ENCODE measurements at places on chromosomes 1 and 21.
A peak's percentile ranks its signal among the peaks of the same experiment; 100 is the strongest.

DNA sequence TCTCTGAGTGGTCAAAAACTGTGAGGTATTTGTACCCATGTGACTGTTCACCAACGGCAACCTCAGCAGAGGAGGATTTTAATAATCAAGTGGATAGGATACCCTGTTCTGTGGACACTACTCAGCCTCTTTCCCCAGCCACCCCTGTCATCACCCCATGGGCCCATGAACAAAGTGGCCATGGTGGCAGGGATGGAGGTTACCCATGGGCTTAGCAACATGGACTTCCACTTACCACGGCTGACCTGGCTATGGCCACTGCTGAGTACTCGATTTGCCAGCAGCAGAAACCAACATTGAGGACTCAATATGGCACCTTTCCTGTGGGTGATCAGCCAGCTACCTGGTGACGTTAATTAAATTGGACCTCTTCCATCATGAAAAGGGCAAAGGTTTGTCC, 1782.7 kb downstream of the PLA2G4A start:
- DNase-seq: no peak

GRCh38 chr1:82386365-82387011, 585.8 kb downstream of the ADGRL2 start:
- no peak for DNase-seq

DNA sequence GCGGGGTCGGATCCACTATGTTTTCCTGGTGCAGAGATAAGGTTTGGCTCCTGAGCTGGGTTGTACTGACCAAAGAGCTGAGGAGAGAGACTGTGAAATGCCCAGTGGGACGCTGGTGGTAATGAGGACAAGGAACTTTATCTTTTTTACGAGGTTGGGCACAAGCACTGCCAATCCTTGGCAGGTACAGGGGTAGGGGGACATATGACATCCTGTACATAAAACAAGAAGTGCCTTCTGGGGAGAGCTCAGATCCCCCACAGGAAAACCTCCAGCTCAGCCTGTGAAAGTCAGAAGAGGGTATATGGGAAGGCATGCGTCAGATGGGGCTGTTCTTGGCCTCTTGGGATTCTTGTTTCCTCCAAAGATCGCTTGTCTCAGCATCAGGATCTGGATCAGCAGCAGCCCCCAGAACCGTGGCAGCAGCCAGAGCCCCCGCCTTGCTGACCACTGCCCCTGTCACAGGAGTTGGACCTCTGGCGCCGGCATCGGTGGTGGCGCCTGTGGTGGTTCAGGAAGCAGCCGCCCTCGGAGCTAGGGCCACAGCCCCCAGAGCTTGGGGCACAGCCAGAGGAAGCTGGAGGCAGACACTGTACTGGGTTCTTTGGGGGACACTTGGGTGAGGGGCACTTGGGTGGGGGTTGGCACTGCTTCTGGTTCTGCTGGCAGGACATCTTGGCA, 905 bp downstream of the LCE3E start:
- no peak for DNase-seq

DNA sequence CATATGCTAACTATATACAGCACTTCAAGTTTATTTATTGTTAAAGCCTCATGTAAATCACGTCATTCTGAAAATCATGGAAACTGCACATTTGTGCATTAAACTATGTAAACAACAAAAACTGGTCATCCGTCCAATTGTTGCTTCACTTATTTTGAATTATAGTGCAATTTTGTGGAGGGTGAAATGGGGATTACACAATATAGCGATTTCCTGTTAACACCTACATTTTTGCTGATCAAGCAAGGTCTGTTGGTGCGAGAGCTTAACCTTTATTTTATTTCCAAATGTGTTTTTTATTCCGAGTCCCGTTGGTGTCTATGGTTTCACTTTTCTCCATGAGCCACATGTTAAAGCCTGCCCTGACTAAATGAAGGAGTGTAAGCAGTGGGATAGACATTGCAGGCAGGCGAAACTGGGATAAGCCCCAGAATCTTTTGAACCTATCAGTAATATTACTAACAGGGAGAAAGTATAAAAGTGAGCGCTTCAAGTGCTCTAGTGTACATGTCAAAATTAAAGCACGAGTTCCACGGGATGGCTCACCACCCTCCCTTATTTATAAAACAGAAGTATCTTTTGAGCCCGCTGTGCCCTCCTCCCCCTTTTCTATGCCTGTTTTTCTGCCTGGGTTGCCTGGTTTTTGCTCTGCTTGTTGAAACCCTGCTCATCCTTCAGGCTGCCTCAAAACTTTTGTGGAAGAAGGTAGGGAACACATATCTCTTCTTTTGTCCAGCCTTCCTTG, 120.7 kb downstream of the NFIA start:
- DNase-seq: no peak

DNA sequence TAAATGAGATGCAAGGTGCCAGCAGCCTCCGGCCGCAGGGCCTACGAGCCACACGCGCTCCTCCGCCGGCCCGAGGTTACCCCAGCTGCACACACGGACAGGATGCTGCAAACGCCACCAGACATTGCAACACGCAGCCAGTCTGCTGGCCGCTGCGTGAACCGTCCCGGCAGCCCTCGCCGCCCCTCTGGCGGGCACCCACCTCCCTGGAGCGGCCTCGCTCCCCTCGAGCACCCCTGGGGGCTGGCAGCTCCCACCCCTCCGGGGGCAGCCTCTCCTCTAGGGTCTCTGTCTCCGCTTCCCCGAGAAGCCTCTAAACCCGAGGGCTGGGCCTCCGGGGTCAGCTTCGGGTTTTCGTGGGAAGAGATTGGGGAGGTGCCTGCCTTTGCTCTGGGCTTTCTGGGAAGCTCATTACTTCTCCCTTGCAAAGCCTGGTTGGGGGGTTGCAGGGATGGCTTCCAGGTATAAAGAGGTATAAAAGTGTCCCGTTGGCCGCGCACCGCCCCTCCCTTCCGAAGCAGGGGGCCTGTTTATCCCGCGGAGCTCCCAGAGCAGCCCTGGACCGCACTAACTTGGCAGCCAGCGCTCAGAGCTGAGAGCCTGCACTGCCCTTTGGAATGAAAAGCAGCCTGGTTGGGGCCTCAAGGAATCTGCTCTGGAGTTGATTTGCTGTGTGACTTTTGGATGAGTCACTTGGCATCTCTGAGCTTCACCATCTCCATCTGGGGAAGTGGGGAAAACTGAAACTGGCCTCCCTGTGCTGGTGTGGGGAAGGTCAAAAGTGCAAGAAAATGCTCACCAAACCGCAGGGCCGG, 21.8 kb downstream of the DHRS3 start:
- DNase-seq: no peak

- DNase-seq: peak; percentile 84
Observed at GRCh38 chr1:116574581-116575291, 3.9 kb upstream of the CD58 start.

DNA sequence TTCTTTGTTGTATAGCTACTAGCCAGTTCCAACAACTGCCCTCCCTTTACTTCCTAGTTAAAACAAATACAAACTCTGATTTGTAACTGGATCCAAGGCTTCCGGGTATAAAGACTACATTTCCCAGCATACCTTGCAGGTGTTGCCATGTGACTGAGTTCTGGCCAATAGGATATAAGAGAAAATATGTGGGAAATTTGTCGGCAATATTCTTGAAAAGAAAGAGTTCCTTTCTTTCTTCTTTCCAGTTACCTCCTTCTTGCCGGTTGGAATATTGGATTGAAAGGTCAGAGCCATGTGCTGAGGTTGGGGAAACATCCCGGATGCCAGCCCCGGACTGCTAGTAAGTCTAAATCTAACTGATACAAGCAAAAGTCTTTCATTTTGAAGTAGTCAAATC, 23.0 kb upstream of the ZBTB40 start:
- peak; percentile 61 for DNase-seq

DNA sequence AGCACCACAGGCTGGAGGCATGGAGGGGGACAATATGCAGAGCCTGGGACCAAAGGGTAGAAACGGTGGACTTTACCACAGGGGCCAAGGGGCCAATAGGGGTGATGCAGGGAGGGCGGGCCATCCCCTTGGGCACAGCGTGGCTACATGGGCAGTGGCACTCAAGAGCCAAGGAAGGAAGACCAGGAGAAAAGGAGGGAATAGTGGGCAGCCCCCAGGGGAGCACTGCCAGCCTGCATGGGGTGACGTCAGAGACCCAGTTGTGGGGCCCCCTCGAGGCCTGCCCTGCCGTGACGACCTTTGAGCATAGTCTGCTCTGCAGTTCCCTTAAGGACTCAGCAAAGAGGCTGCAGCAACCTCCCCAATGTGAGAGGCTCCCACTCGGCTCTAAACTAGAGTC, 95.5 kb upstream of the TMPRSS2 start:
- DNase-seq: no peak

DNA sequence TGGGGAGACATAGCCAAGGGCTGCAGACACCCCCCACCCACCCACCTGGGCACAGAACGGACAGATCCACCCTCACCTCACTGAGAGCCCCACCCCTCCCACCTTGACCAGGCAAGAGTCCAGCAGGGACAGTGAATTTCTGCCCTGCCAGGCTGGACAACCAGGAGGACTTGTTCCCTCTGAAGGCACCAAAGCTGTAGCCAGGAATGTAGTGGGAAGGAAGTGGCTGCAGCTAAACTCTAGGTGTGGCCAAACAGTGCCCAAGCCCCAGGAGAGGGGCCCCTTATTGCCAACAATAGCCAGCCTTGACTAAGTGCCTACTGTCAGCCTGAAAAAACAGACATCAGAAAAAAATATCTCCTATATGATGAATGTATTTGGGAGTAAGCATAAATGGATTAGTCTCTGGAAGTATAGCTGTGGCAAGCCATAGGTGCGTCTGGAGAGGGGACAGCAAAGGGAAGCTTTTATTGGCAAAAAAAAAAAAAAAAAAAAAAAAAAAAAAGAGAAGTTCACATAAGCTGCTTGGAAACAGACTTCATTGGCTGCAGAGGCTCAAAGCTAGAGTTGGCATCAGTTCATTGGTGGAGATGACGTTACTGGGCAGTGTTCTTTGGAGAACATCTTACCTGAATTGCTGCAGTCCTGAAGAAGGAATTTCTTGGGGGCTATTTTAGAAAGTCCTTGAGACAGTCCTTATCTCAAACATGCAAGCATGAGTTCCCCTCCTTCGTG, 64.1 kb upstream of the TMEM51 start:
- no peak for DNase-seq

DNA sequence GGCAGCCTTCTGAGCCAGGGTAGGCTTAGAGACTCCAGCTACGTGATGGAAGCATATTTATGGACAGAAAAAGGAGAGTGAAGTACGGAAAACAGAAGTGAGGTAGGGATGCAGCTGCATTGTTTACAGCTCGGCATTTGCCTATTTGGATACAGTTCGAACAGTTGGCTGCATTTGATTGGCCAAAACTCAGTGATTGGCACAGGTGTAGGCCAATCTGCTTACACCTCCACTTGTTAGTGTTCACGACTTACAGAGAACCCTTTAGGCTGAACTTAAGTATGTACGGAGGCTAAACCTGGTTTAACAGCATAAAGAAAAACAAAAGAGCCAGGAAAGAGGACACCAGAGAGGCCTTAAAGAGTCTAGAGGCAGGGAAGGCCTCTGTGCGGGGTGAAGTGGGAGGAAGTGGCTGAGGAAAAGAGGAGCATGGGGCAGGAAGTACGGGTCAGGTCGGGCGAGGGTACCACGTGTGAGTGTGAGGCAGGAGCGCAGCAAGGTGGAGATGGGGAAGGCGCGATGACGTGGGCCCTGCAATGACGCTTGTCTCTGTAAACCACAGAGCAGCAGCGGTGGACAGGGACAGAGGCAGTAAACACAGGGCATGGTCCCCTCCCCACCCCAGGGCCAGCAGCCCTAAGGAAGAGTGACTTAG, 32.0 kb downstream of the RSPH1 start:
- peak; percentile 42 for DNase-seq

DNA sequence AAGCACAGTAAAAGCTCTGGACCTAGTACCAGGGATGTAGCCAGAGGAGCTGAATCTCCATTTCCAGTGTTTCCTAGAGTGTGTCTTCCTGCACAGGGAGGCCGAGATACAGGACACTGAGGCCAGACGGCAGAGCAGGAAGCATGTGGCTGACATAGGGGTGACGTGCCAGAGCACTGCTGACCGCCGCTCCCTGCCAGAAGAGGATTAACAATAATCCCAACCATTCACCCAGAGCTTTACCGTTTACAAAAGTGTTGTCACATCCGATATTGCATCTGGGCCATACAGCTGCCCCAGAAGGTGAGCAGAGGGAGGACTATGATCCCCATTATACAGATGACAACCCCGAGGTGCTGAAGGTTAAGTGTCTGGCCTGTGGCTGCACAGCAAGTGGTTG, 5.8 kb upstream of the CLDN19 start:
- DNase-seq: no peak

GRCh38 chr1:26530410-26530894, 891 bp downstream of the RPS6KA1 start:
- DNase-seq: no peak

GRCh38 chr1:109786531-109787021, 22.9 kb upstream of the EPS8L3 start:
- DNase-seq: no peak

- no peak for DNase-seq
Observed at GRCh38 chr1:81936853-81937252, 136.1 kb downstream of the ADGRL2 start.

GRCh38 chr1:92081031-92081430, 886 bp downstream of the BTBD8 start:
- DNase-seq: no peak

DNA sequence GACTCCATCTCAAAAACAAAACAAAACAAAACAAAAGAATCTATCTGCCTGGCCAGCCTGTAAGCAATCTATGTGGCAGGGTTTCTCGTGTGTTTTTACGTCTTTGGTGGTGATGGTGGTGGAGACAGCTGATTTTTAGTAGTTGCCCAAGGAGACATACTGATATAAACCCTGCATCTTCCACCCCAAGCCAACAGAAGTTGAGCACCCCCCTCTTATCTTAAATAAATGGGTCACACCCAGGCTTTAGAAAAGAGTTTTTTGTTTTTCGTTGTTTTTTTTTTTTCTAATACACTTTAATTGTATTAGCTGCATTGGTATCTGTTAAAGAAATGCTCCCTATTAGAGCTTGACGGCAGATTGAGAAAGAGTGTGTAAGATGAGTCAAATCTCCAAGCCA, 134.7 kb downstream of the GLUL start:
- DNase-seq: no peak
